Activated gamma-delta T cell treated with Interleukin-2 at 50 U/mL for 16 hours (primary cell): ENCODE measurements at places on chromosomes 7 and 10.

GRCh38 chr10:17122052-17122451, 7.6 kb downstream of the CUBN start:
- no peak for DNase-seq

DNA sequence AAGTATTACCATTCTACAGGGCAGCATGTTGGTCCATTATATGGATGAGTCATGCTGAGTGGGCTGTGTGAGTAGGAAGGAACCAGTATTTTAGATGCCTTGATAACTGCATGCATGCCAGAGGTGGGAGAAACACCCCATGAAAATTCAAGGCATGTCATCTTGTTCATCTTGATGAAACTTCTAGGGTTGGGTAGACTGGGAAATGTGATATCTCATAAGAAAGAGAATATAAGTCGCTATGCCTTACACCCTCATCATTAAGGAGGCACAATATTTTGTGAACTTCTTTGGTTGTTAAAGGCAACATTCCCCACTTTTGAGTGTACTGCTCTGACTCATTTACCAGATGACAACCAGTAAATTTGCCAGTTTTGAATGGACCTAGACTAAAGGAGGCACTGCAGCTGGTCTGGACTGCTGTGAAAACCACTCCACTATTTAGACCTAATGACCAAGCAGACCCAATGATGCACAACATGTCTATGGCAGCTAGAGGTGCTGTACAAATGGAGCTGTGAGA, 48.0 kb downstream of the ZNF365 start:
- DNase-seq, result no peak

- no peak for DNase-seq
These were observed 124.8 kb downstream of the EVX1 start for GRCh38 chr7:27367179-27367932.

DNA sequence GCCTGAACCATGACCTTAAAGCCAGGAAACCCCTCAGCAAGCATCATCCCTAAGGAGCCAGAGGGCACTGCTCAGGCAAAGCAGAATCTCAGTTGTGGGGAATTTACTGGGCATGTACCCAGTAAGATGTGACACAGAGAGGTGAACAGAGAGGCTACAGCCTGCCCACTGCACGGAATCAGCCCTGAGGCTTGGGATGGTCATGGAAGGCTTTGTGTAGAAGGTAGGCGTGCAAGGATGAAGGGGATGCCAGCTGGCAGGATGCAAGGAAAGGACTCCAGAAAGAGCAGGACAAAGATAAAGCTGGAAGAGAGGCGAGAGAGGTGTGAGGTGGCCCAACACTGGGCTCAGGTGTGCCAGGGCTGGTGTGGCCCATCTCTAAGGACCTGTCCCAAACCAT, 2.4 kb upstream of the AIFM2 start:
- no peak for DNase-seq

GRCh38 chr7:19404912-19405329, 259.7 kb upstream of the FERD3L start:
- no peak for DNase-seq

- DNase-seq, result no peak
These were observed 65.3 kb upstream of the MDFIC start for GRCh38 chr7:114856625-114857024.

DNA sequence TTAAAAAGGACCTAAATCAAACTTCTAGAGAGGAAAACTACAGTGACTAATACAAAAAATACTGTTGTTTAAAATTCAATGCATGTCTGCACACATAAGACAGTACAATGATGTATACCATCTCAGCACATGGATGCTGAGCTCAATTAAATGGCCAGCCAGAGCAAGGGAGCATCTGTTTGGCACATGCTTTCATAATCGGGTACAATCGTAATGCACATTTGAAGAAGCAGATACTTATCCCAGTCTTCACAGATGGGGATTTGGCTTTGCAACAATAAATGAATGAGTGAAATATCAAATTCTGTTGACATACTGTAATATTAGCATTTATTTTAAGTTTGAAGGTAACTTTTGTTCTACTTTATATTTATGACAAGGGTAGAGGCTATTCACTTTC, 187.8 kb downstream of the CRPPA start:
- no peak for DNase-seq

DNA sequence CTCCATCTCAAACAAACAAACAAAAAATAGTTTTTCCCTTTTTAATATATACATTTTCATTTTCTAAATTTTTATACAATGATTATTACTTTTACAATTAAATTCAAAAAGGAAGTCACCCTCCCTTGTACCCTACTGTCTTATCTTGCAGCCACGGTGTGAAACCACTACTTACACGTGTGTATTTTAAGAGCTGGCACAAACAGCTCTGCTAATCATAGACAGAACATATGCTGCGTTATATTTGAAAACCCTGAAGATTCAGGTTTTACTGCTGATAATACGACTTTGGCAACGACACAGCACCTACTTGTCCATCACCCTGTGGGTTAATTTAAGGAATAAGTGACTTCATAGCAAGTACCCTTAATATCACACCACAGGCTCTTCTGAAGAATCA, 991 bp downstream of the ANKRD61 start:
- DNase-seq, result no peak

DNA sequence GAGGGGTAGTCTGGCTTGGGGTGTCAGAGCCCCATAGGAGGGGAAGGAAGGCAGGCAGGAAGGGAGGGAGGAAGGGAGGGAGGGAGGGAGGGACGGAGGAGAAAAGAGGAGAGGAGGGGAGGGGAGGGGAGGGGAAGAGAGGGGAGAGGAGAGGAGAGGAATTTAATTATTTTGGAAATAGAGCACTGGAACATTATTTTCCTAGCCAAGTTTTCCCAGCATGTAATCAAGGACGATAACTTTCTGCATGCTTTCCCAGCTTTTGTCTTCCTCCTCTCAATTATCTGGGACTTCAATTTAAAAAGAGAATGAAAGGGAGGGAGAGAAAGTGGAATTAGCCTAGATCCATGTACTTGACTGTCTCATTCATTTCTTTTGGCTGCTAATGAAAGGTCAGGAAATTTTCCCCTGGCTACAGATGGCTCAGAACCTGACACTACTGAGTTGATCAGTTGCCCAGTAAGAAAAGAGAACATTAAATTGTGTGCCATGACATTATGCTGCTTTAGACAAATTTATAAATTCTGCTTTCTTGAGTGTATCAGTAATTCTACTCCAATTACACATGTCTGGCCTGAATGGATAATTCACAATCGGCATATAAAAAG, 148.8 kb downstream of the LRRC4 start:
- DNase-seq, result no peak

DNA sequence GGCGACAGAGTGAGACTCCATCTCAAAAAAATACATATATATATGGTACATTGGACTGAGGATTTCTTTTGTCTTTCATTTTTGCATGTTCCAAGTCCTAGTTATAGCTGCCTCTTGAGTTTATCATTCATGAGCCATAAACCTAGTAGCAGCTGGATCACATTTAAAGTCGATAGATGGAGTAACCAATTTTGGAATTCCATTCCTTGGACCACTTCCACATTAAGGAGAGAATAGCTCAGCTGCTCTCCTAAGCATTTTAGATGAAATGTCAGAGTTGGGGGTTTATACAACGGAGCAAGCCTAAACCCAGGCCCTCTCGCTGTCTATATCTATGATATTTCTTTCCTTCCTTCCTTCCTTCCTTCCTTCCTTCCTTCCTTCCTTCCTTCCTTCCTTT, 141.2 kb downstream of the LYZL1 start:
- DNase-seq, result no peak

DNA sequence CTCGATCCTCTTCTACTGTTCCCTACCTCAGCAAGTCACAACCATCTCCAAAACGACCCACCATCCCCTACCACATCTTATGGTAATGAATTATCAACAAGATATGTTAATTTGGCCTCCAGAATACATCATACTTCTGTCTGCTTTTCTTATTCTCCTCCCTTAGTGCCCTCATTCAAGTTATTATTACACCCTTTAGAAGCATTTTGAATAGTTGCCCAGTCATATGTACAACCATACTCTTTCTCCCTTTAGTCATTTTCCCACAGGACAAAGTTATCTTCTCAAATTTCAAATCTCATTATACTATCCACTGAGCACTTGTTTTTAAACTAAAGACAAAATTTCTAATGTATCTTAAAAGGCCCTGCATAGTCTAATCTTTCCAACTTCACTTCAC, 71.0 kb downstream of the GNAT3 start:
- no peak for DNase-seq

- DNase-seq, result no peak
These were observed 489.2 kb upstream of the KCND2 start for GRCh38 chr7:119783799-119784198.

GRCh38 chr7:143234533-143234875, 12.7 kb downstream of the TAS2R40 start:
- DNase-seq, result no peak

GRCh38 chr10:124416733-124417132, 2.0 kb downstream of the OAT start:
- DNase-seq, result no peak

DNA sequence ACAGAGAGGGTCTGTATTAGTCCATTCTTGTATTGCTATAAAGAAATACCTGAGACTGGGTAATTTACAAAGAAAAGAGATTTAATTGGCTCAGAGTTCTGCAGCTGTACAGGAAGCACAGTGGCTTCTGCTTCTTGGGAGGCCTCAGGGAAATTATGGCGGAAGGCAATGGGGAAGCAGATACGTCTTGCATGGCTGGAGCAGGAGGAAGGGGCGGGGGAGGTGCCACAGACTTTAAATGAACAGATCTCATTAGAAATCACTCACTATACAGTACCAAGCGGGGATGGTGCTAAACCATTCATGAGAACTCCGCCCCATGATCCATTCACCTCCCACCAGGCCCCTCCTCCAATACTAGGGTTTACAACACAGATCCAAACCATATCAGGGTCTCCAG, 3.7 kb upstream of the CALU start:
- DNase-seq, result no peak

GRCh38 chr7:131568970-131569369, 12.5 kb upstream of the PODXL start:
- no peak for DNase-seq
